ENCODE measurements at places on chromosomes 6 and 20.

DNA sequence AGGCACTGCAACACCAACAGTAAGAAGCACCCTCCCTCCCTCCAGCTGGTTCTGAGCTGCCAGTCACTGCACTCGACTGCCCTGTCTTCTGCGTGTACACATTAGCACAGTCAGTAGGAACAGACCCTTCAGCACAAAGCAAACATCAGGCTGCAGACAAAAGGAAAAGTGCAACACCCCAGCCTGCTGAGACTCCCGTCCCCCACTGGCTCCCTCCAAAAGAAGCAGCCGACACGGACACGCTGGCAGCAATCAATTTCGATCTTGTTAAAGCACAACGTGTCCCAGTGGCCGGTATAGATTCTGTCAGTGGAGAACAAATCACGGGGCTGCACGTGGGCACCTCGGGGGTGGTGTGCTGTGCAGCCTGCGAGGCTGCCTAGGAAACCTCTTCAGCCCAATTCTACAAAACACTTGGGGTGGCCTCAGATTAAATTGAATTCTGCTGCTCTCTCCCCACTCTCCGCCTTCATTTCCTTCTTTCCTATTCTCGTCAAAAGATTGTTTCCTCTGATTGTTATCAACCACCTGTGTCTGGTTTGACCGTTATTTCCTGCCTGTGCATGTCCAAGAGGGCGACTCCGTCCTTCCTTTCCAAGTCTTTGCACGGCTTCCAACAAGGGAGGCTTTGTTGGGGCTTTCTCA lies 38.7 kb downstream of the TRAF3IP2 start:
- peak overlapping the region; percentile 93 for H3K27ac ChIP-seq
- peaks cover 33% of the 10 kb centered on the region for H3K4me1 ChIP-seq
- no peaks in the 10 kb centered on the region for H3K27me3 ChIP-seq
- H3K36me3 ChIP-seq: peaks cover 26% of the 10 kb centered on the region

DNA sequence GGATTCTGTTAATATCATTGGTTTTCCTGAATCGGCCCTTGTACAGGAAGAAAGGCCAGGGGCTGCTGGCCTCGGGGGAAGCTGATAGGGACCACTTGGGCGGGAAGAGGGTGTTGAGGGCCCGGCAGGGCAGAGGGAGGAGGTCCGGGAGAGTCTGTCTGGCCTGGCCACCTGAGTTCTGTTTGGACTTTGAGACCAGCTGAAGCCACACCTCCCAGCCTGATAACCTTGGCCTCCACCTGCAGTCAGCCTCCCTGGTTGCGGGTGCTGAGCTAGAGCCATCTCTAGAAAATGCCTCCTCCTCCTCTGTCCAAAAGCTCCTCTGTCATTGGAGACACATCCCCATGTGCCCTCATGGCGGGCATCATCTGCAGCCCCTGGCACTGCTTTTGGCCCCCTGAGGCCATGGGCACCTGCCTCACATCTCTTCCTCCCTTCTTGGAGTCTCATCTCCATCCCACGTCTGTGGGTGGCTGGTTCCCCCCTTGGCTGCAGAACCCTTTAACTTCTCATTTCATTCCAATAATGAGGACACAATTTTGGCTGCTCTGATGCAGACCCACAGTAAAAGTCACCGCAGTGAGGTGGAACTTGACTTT lies 16.6 kb downstream of the APCDD1L start:
- H3K27ac ChIP-seq: no peak overlapping the region
- DNase-seq: no peak
- no peaks in the 10 kb centered on the region for H3K4me1 ChIP-seq
- no peak overlapping the region for H3K4me3 ChIP-seq
- H3K36me3 ChIP-seq: no peaks in the 10 kb centered on the region

DNA sequence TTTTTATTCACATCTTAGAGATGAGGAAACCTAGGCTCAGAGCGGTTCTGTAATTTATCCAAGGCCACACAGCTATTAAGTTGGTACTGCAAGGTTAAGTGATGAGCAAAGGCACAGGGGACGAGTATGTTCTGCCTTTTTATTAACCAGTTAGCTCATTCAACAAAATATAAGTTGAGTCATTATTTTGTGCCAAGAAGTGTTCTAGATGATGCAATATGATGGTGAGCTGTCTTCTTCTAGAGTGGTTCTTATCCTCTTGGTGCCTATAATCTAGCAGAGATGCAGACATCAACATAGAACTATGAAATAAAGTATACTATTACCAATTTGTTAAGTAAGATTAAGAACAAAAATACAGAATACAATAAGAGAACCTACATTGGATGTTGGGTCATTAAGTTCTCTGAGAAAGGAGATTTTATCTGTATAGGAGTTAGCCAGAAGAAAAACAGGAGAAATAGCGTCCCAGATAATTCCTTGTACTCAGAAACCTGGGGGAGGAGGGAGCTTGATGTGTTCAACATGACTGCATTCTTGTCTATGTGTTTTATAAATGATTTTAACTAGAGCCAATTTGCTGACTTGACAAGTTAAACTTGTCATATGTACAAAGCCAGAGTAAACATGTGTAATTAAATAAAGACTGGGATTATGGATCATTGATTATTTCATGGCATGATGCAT lies 122.3 kb downstream of the TBXT start:
- H3K27me3 ChIP-seq: no peaks in the 10 kb centered on the region
- no peak overlapping the region for H3K27ac ChIP-seq
- H3K4me1 ChIP-seq: peaks cover 6% of the 10 kb centered on the region

GRCh38 chr20:19308146-19308545 lies 95.7 kb downstream of the SLC24A3 start:
- no peak overlapping the region for H3K4me3 ChIP-seq
- H3K4me1 ChIP-seq: no peaks in the 10 kb centered on the region
- no peaks in the 10 kb centered on the region for H3K27me3 ChIP-seq
- H3K36me3 ChIP-seq: no peaks in the 10 kb centered on the region
- no peak overlapping the region for H3K27ac ChIP-seq

- H3K36me3 ChIP-seq: no peaks in the 10 kb centered on the region
- no peak for DNase-seq
- no peaks in the 10 kb centered on the region for H3K27me3 ChIP-seq
- no peak overlapping the region for H3K4me3 ChIP-seq
- H3K27ac ChIP-seq: no peak overlapping the region
Measured at GRCh38 chr6:54579011-54579410, 267.6 kb upstream of the FAM83B start.

DNA sequence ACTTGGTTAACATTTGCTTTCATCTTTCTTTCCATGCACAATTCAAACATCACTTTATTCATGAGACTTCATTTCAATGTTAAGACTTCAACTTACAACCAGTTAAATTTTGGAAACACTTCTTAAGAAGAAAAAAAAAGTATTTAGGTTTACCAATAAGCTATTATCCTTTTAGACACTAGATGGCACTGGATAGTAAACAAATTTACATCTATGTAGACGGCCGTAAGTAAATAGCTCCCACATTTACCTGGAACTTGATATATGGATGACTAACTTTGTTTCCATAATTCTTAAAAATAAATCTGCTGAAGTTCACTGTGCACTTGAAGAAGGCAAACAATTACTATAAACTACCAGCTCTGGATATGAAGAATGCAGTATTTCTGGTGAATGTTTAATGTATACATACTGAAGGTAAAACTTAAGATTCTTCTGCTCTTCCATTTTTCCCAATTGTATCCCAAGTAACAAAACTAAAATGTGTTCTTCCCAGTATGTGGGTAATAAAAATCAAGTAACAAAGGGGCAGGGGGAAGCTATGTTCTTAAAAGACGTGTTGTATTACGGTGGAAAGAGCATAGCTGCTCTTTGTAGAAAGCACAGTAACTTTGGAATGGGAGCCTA lies 130.6 kb upstream of the C6orf118 start:
- no peak overlapping the region for H3K4me3 ChIP-seq
- DNase-seq: no peak
- no peak overlapping the region for H3K27ac ChIP-seq
- H3K4me1 ChIP-seq: no peaks in the 10 kb centered on the region
- peaks cover 13% of the 10 kb centered on the region for H3K36me3 ChIP-seq
- no peaks in the 10 kb centered on the region for H3K27me3 ChIP-seq

DNA sequence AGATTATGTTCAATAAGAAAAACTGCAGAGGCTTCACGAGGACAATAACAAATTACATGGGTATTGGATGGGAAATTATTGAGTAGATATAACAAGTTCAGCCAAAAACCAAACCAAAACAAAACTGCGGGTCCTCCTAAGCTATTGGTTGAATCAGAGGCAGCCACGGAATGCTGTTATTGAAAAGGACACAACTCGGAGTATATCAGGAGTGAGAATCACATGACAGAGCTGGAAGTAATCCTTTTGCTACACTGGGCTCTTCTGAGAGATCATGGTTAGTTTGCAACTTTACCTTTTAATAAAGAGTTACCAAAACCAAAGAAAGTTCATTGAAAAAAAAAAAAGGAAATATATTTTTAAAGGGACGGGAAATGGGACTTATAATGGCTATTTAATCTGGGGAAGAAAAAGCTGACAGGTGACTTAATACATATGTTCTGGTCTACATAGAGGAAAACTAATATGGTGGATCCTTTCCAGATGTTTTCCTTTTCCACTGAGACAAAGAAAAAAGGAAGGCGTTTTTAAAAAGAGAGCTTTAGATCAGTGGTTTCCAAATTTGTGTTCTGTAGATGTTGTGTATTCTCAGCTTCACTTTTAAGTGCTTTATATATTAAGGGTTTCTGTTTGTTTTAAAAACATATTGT lies 6.9 kb upstream of the CITED2 start:
- H3K4me3 ChIP-seq: no peak overlapping the region
- peaks cover 10% of the 10 kb centered on the region for H3K4me1 ChIP-seq
- no peak for DNase-seq
- H3K27me3 ChIP-seq: no peaks in the 10 kb centered on the region

DNA sequence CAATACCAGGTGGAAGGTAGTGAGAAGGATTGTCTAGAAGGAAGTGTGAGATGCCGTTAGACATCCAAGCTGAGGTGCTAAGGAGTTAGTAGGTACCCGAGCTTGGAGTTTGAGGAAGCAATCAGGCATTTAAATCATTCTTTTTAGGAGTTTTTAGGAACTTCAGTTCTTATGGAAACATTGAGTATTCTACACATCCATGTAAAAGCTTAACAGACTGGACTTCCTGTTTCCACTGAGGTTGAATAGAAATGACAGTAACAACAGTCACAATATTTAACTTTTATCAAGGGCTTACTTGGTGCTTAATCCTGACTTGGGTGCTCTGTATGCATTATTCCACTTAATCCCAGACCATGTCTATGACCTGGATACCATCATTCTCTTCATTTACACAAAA lies 136.4 kb downstream of the UST start:
- H3K27ac ChIP-seq: no peak overlapping the region
- no peak overlapping the region for H3K4me3 ChIP-seq
- H3K4me1 ChIP-seq: peaks cover 1% of the 10 kb centered on the region
- no peaks in the 10 kb centered on the region for H3K36me3 ChIP-seq

- H3K4me1 ChIP-seq: no peaks in the 10 kb centered on the region
- no peaks in the 10 kb centered on the region for H3K27me3 ChIP-seq
- DNase-seq: no peak
Measured at GRCh38 chr6:3293271-3294155, 34.8 kb downstream of the PSMG4 start.

GRCh38 chr20:35360033-35360432 lies 51.7 kb downstream of the UQCC1 start:
- no peak for DNase-seq
- no peak overlapping the region for H3K4me3 ChIP-seq

- DNase-seq: no peak
- peak overlapping the region; percentile 67 for H3K4me3 ChIP-seq
- H3K36me3 ChIP-seq: no peaks in the 10 kb centered on the region
- H3K27ac ChIP-seq: peak overlapping the region; percentile 75
- peaks cover 13% of the 10 kb centered on the region for H3K4me1 ChIP-seq
- no peaks in the 10 kb centered on the region for H3K27me3 ChIP-seq
Measured at GRCh38 chr6:41428996-41429421, 93.6 kb downstream of the NCR2 start.

DNA sequence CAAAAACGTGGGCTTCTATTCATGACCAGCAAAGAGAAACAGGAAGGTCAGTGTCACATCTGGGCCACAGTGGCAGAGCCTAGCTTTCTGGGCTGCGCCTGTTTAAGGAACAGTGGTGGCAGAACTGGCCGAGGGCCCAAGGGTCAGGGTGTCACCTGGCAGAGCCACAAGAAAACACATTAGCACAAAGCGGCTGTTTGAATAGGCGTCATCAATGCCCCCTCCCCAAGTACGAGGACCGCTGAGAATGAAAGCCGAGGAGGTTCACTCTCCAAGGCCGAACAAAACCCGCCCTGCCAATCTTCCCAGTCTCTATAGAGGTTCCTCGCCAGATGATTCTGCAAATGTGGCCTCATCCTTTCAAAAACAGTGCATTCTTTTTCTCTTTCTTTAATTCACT lies 125.2 kb upstream of the TRAF3IP2 start:
- H3K36me3 ChIP-seq: peaks cover 35% of the 10 kb centered on the region
- H3K4me1 ChIP-seq: peaks cover 20% of the 10 kb centered on the region
- no peak for DNase-seq
- H3K4me3 ChIP-seq: no peak overlapping the region

DNA sequence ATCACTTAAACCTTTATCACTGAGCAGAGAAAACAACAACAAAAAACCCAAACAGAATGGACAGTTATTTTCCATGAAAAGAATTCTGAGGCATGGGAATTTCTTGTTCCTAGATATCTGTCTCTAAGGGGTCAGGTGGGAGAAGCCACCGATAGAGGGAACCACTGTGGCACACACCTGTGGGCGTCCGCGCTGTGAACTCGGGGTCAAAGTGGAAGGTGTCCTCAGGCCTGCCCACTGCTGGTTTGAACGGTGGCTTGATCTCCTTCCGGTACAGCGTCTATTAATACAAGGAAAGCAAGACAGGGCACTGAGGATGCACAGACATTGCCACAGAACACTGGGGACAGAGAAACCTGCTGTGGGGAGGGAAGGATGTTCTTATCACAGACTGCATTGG lies 76.5 kb upstream of the MPC1 start:
- no peak for DNase-seq
- H3K4me1 ChIP-seq: no peaks in the 10 kb centered on the region
- peaks cover 41% of the 10 kb centered on the region for H3K36me3 ChIP-seq
- H3K27me3 ChIP-seq: no peaks in the 10 kb centered on the region

- H3K4me1 ChIP-seq: peaks cover 60% of the 10 kb centered on the region
- peak overlapping the region; percentile 89 for H3K27ac ChIP-seq
- no peak for DNase-seq
- no peaks in the 10 kb centered on the region for H3K36me3 ChIP-seq
Measured at GRCh38 chr20:22507240-22507961, 77.0 kb downstream of the FOXA2 start.

DNA sequence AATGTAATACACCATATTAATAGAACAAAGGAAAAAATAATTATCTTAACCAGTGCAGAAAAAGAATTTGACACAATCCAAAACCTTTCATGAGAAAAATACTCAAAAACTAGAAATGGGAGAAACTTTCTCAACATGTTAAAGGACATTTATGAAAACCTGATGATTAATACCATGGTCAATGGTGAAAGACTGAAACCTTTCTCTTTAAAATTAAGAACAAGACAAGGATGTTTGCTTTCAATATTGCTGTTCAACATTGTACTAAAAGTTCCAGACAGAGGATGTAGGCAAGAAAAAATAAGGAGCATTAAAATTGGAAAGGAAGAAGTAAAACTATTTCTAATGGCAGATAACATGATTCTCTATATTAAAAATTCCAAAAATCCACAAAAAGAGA lies 981.3 kb upstream of the FLRT3 start:
- H3K4me1 ChIP-seq: no peaks in the 10 kb centered on the region
- H3K27ac ChIP-seq: no peak overlapping the region
- no peaks in the 10 kb centered on the region for H3K27me3 ChIP-seq
- H3K4me3 ChIP-seq: no peak overlapping the region
